ENCODE measurements at places on chromosomes 12 and 14.
A peak's percentile ranks its signal among the peaks of the same experiment; 100 is the strongest.

DNA sequence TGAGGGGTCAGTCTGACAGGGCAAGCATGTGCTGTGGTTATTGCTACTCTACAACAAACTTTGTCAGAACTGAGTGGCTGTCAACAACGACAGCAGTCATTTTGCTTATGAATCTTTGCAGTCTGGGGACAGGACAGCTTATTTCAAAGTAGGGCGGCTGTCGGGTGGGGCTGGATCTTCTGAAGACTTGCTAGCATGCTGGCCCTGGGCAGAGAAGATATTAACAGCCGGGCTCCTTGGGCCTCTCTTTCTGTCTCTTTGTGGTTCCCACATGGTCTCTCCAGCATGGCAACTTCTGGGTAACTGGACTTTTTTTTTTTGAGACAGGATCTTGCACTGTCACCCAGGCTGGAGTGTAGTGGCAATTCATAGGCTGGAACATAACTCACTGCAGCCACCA, 33.9 kb upstream of the ALDH2 start:
- DNase-seq = no peak

DNA sequence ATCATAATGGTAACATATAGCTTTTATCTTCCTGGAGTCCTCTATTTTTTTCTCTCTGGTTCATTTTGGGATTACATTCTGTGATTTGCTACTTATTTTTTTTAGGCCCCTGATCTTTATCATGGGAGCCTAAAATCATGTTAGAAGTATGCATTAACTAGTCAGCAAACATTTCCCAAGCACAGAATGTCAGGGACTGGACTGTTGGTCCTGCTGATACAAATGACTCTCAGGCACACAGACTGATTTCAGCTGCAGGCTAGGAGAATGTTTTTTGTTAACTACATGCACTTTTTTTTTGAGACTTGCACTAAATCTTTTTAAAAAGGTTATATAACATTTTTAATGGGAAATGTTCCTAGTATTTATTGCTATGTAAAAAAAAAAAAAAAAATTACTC, 131.1 kb downstream of the ACSS3 start:
- no peak for DNase-seq

GRCh38 chr12:131229426-131230339, 276.0 kb downstream of the ADGRD1 start:
- DNase-seq = no peak

- no peak for DNase-seq
Observed at GRCh38 chr14:25110106-25110505, 60.2 kb upstream of the STXBP6 start.

- DNase-seq = no peak
Observed at GRCh38 chr12:116827432-116827831, 53.8 kb downstream of the HRK start.

- no peak for DNase-seq
Observed at GRCh38 chr12:51329742-51330141, 5.8 kb upstream of the BIN2 start.

- DNase-seq = peak; percentile 59
Observed at GRCh38 chr12:115916910-115917668, 360.4 kb downstream of the MED13L start.

GRCh38 chr12:4034921-4035320, 161.7 kb upstream of the PARP11 start:
- DNase-seq = no peak

GRCh38 chr14:88612981-88613380, 50.1 kb downstream of the ZC3H14 start:
- no peak for DNase-seq

- no peak for DNase-seq
Observed at GRCh38 chr14:98208211-98208611, 1063.8 kb downstream of the BCL11B start.

- DNase-seq = no peak
Observed at GRCh38 chr12:94271351-94271750, 123.0 kb downstream of the PLXNC1 start.

DNA sequence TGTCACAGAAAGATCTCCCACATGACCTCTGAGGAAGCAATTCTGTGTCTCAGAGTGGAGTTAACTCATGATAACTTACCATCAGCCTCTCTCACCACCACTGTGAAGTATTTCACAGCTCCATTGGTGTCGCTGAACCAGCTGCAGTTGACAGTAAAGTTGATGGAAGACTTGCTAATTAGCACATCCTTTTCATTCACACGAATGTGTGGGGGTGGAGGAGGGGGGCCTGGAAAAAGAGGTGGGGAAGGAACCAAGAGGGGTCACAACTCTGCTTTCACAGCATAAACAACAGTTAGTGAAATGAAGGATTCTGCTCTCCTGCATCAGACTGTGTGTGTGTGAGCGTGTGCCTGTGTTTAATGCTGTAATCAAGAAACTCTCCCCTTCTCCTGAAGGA, 82.1 kb downstream of the PTPRB start:
- DNase-seq = no peak

- peak; percentile 18 for DNase-seq
Observed at GRCh38 chr14:93655078-93655750, 133.1 kb downstream of the PRIMA1 start.

DNA sequence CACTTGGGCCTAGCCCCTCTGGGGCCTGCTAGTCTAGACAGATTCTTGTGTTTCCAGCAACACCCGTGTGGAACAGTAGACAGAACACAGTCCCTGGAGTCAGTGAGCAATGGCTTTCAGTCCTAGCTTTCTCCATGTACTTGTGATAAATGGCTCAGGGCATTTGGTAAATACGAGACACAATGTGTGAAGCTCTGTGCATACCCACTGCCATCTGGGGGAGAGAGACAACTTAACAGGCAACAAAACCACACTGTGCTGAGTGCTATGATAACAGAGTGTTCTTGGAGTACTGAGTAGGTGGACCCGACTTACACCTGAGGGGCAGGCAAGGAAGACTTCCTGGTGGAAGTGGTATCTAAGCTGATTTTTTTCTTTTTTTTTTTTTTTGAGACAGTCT, 86.3 kb upstream of the TBX3 start:
- no peak for DNase-seq

- no peak for DNase-seq
Observed at GRCh38 chr12:19665121-19665900, 226.0 kb downstream of the AEBP2 start.

- peak; percentile 18 for DNase-seq
Observed at GRCh38 chr12:90940872-90941499, 14.0 kb downstream of the CCER1 start.

- no peak for DNase-seq
Observed at GRCh38 chr14:51022769-51023168, 72.1 kb downstream of the TRIM9 start.

- no peak for DNase-seq
Observed at GRCh38 chr12:115922952-115923564, 354.4 kb downstream of the MED13L start.

DNA sequence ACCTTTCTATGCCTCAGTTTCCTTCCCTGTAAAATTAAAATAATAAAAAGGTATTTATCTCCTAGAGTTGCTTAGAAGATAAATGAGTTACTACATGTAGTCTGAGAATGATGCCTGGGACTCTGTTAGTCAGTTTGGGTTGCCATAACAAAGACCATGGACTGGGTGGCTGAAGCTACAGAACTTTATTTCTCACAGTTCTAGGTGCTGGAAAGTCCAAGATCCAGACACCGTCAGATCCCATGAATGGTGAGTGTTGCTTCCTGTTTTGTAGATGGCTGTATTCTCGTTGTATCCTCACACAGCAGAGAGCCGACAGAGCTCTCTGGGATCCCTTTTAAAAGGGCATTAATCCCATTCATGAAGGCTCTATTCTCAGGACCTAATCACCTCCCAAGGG, 64.0 kb upstream of the LTA4H start:
- DNase-seq = no peak

GRCh38 chr12:52130711-52131110, 51.2 kb downstream of the SMIM41 start:
- no peak for DNase-seq

GRCh38 chr12:88471331-88472045, 108.8 kb downstream of the KITLG start:
- no peak for DNase-seq

GRCh38 chr12:26188127-26188526, 7.2 kb upstream of the SSPN start:
- DNase-seq = no peak

DNA sequence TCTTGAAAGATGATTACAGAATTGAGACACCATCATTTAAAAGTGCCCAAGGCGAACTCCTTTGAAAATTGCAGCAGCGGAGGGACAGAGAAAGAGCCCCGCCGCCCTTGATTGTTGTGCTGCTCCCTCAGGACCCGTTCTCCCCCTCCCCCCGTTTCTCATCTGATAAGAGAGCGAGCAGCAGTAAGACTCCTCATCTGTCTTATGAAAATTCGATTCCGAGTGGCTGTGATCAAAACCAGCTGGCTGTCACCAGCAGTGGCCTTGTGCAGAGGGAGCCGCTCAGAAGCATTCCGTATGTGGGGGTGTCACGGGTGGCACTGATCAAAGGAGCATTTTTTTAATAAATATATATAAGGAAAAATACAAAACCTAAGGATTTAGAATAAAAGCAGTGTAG, 78.0 kb upstream of the GPATCH2L start:
- DNase-seq = no peak

- DNase-seq = no peak
Observed at GRCh38 chr14:93993382-93993781, 3.7 kb upstream of the CCDC197 start.

GRCh38 chr12:100566887-100567637, 6.4 kb upstream of the GAS2L3 start:
- DNase-seq = peak; percentile 16

- DNase-seq = no peak
Observed at GRCh38 chr12:106493531-106493930, 89.3 kb upstream of the RFX4 start.

DNA sequence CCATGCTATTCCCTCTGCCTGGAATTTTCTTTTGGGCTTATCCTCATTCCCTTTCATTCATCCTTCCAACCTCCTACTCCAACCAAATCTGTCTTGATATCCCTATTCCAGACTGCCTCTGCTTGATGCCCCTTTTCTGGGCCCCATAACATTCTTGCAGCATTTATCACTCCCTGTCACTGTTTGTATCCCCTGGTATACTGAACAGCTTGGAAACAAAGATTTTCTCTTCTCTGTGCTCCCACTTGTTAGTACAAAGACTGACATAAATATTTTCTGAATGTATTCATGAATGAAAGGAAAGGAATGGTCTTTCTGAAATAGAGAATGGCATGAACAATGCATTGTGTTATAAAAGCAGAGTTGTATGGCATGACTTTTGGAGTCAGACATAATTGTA, 7.5 kb downstream of the IRAK4 start:
- DNase-seq = no peak

DNA sequence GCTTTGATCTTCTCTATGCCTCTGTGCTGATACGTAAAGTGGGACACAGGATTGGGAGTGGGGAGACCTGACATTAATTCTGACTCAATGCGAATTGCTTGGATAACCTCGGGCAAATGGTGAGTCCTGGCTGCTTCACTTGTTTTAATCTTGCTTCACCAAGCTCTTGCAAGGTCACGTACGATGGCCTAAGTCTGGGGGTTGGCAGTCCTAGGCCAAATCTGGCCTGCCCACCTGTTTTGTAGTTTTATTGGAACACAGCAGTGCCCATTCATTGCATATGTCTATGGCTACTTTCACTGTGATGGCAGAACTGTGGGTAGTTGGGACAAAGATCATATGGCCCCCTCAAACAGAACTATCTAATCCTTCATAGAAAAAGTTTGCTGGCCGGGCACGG, 13.4 kb downstream of the CLSTN3 start:
- DNase-seq = no peak

GRCh38 chr12:32522331-32523221, 123.2 kb downstream of the FGD4 start:
- DNase-seq = no peak

DNA sequence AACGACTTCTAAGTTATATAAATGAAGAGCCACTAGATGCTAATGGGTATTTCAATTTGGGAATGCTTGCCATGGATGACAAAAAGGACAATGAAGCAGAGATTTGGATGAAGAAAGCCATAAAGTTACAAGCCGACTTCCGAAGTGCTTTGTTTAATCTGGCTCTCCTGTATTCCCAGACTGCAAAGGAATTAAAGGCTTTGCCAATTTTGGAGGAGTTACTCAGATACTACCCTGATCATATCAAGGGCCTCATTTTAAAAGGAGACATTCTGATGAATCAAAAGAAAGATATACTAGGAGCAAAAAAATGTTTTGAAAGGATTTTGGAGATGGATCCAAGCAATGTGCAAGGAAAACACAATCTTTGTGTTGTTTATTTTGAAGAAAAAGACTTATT, 52.8 kb downstream of the TMTC3 start:
- DNase-seq = no peak

DNA sequence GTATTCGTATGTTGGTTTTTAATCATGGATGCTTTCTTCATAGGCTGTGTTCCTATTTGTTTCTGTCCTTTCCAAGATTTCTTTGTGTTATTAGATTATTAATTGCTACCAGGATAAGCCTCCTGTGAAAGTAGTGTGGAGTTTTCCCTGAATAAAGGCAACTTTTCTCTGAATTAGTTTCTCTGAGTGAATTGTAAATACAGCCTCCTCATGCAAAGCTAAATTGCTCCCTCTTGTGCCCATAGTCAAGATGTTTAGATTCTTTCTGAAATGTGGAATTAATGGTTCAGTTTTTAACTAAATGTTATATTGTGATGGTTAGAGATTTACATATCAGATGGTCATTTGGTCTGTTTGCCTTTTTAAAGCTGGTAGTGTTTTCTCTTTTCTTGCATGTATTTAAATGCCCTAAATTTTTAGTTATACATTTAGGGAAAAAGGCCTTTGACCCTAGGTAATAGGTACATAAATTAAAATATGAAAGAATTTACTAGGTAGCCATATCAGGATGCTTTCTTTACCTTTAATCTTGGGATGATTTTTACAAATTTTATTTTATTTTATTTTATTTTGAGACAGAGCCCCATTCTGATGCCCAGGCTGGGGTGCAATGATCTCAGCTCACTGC, 8.9 kb downstream of the APAF1 start:
- peak; percentile 66 for DNase-seq

- DNase-seq = no peak
Observed at GRCh38 chr14:54550514-54550913, 16.4 kb upstream of the SAMD4A start.

DNA sequence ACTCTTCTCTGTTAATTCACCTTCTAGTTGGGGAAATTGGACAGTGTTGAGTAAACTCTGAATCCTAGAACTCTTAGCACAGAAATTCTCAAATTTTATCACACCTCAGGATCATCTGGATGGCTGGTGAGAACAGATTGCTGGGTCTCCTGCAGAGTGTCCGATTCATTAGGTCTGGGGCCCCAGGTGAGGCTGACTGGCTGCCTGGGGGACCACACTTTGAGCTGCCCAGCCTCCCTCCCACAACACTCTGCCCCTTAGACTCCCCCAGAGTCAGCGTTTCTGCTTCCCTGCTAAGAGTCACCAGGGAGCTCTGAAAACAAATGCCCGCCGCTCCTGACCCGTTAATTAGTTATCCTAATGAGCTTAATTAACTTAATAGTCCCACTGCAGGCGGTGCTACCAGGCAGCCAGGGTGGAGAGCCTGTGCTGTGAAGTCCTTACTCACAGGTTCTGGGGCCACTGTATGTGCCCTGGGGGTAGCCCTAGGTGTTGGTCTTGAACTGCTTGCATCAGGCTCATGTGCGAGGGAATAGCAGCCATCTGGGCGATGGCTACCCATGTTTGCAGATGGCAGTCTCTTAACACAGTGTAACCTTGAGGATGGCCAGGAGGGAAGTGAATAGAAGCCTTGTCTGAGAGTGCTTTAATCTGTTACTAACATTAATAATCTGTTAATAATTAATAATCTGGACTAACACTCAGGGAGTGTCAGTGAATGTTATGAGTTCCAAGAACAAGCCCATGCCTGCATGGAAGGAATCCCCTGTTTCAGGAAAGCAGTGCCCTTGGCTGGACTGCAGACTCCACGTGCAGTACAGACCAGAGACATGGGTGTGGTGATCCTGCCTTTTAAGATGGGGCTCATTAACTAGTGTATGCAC, 35.6 kb downstream of the AACS start:
- no peak for DNase-seq

Measured in CD4-positive, alpha-beta T cell treated with Interleukin-21 for 1 hour (primary cell).